Naive thymus-derived CD8-positive, alpha-beta T cell (primary cell): ENCODE measurements at places on chromosomes 2 and 18. TPM values are rescaled to one million over a fixed set of nuclear protein-coding genes. Genes with fewer than 3 reads are reported as not detected.

DNA sequence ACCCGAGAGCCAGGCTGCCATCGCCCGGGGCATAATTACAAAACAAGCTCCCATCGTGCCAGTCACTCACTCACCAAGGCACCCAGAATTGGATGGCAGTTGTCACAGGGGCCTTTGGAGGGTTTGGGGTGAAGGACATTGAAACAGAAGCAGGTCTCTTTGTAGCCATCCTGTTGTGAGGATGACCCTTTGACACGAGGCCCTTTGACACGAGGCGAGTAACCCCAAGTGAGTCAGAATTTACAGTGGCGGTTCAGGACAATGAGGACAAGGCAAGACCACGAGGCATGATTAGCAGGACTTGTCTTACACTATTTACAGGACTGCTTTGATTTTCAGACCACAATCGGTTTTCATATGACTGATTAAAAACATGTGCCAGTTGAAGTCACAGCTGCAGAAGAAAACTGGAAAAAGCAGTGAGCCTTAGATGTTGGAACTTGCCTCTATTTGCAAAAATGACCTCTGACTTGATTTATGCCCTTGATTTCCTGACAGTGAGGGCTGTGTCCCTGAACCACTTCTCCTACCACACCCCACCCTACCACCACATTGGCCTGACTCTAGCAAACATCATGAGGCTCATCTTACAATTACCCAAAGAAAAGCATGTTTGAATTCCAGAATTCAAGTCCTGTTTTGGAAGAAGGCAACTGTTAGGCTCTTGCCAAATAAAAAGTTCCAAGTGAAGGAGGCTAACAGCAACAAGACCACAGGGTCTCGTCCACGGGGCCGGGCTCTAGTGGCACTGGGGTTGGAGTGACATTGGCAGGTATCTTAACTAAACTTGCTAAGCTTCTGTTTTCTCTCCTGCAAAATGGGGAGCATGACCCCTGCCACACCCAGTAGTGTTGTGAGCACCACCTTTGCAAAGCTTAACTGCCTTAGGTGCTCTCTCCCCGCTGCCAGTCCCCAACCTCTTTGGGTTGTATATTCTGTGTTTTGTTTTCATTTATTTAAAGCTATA is 64.4 kb upstream of the FOSL2 start:
- DNase-seq = no peak

DNA sequence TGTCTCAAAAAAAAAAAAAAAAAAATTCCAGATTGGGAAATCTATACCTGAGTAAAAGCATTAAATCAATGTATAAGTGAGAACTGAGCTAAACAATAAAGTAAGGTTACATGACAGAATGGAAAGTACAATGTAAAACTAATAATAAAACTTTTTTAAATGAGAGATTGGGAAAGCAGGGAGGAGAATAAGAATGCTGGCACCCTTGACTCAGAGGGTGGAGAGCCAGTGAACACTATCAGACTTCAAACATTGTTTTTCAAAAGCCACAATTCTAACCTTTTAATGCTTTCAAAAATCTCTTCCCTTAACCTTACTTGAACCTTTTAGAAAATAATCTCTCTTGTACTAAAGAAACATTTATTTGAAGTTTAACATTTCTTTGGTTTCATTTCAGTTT is 63.5 kb downstream of the TBC1D8 start:
- no peak for DNase-seq

- no peak for DNase-seq
These were observed 816 bp downstream of the CDH2 start for GRCh38 chr18:28175930-28176697.

DNA sequence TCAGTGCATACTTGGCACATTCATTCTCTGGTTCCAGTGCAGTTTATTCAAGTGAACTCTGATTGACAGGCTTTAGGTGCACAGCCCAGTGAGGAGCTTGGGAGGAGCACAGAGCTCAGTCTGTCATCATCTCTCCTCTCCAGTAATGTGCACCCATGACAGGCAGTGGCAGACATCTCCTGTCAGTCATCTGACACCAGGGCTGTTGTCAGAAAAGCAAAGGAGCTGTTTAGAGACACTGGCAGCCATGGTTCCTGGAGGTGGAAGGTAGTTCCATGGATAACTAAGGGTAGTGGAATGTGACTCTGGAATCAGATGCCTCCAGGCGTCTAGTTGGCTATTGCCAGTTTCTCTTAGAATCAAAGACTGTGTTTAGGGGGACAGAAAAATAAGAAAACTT is 308.8 kb downstream of the DCDC2C start:
- DNase-seq = no peak

GRCh38 chr18:74946646-74947375 is 262.1 kb downstream of the PTGR3 start:
- DNase-seq = no peak

HS6ST1 gene
- total RNA-seq = 14.4 TPM
